Transverse colon (tissue), 4 donors: ENCODE measurements at places on chromosomes 11 and 22. TPM values are rescaled to one million over a fixed set of nuclear protein-coding genes. Genes with fewer than 3 reads are reported as not detected.

DNA sequence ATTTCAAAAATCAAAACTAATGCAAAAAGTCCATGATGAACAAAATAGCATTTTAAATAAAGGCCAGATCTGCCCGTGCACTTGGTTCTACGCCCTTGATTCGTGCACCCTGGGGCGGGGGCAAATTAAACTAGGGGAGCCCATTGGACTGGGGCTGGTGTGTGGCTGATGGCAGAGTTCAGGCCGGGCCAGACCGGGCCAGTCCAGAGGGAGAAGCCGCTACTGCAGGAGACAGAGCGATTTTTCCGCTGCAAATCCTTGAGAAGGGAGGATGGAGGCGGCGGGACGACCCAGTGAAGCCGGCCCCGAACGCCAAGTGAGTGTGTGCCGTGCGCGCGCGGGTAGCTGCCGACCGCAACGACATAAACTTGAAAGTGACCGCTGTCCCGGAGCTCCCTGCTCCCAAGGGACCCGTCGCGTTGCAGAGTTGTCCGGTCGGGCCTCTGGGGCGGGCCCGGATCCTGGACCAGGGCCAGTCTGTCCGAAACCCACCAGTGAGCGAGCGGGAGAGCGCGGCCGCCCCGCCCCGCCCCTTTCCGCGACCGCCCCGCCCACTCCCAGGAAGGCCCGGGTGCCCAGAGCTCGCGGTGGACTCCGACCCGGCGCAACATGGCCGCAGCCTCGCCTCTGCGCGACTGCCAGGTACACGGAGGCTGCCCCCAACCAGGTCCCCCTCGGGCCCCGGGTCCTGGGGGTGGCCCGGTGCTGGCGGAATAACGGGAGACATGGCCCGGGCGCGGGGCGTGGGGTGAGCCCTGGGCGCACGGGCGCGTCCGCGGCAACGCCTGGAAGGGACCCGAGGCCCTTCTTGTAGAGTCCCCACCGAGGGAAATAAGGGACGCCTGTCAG lies at the start of gene TTC38:
Gene TTC38 (plus strand): TSS at position 578 of the 849 bp plus-strand sequence. CDS start 32 bp downstream, at position 610.
- peak; percentile 94 for DNase-seq

DNA sequence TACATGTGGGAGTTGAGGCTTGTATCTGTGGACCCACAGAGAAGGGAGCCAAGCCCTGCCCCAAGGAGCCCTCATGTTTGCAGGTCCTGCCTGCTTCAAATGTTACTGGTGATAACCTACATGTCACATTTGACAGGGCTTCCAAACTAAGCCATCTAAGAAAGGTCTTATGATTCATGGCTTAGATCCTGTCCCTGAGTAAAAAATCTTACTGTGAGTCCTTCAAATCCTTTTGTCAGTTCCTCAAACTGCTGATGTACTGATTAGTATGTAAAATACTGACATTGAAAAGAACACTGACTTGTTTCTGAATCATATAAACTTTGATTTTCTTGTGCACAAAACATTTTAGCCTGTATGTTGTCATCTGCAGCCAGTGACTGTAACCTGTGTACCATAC lies 1.0 kb upstream of the PANX1 start:
- no peak for DNase-seq

DNA sequence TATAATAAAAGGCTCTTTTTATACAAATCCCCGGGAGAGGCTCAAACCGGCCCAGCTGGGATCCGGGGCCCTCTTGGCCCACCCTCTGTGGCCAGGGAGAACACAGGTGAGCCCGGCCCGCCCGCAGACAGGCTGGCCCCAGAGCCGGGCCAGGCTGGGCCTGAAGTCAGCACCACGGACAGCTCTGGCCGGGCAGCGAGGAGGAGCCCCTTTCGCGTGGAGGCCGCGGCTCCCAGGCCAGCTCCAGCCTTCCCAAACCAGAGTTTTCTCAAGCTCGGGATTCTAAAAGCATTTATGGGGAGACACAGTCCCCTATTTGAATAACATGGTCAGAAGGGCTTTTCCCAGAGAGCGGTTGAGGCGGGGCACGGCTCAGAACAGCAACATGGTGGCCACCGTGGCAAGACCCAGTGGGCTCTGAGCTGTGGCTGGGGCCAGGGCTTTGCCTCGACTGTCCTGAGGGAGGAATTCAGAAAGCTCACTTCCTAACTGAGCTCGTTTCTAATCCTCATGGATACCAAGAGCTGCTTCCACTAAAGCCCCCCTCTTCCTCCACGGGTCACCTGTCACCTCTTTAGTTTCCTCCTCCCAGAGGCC lies 115.4 kb downstream of the BRD1 start:
- DNase-seq: no peak

DNA sequence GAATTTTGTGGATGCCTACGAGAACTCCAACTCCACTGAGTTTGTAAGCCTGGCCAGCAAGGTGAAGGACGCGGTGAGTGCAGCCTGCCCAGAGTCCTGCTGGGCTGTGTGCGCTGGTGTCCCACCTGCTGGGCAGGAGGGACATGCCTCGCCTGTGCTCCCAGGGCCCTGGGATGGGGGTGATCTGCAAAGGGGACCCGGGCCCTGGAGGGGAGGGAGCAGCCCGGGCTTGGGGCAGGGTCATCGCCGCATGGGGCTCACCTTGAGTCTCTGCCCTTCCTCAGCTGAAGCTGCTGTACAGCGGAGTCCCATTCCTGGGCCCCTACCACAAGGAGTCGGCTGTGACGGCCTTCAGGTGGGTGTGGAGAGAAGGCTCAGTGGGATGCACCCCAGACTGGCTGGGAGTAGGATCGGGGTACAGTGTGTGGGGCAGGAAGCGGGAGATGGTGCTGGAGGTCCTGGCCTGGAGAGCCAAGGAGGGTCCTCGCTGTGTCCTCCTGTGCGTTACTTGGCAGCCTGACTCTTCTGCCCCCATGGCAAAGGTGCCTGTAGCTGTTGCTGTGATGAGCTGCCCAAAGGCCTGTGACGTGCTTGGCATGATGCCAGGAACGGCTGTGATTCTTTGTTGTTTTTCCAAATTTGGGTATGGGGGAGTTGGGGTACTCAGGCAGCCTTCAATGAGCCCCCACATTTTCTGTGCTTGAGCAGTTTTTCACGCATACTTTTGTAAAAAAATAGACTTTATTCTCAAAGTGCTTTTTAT lies 29.2 kb downstream of the ST14 start:
- no peak for DNase-seq

GRCh38 chr11:34185926-34186841 lies 80.8 kb downstream of the NAT10 start:
- DNase-seq: no peak

DNA sequence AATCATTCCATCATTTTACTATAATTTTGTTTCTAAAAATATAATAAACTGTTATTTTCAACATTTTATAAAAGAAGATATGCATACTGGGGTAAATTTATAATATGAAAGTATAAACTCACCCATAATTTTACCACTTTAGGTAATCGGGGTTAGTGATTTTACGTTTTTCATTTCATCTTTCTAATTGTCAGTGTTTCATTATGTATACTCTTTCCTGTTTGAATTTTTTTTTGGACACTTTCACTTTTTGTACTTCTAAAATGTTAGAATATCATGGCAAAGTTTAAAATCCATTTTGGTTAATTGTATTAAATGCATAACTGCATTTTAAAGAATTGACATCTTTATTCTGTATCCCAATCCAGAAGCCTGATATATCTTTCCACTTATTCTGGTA lies 115.8 kb downstream of the METTL15 start:
- no peak for DNase-seq

GRCh38 chr22:28826921-28827320 lies 26.6 kb upstream of the XBP1 start:
- DNase-seq: no peak

- no peak for DNase-seq
These were observed 1.3 kb downstream of the LRRC51 start for GRCh38 chr11:72081821-72082453.

GRCh38 chr11:7941608-7942007 lies at the start of gene OR10A3:
OR10A3 (minus strand) TSS chr11:7941708; CDS start chr11:7939520, 2,188 bp downstream.
- DNase-seq: no peak

GRCh38 chr11:135002236-135002635 lies 590.2 kb upstream of the B3GAT1 start:
- DNase-seq: no peak

DNA sequence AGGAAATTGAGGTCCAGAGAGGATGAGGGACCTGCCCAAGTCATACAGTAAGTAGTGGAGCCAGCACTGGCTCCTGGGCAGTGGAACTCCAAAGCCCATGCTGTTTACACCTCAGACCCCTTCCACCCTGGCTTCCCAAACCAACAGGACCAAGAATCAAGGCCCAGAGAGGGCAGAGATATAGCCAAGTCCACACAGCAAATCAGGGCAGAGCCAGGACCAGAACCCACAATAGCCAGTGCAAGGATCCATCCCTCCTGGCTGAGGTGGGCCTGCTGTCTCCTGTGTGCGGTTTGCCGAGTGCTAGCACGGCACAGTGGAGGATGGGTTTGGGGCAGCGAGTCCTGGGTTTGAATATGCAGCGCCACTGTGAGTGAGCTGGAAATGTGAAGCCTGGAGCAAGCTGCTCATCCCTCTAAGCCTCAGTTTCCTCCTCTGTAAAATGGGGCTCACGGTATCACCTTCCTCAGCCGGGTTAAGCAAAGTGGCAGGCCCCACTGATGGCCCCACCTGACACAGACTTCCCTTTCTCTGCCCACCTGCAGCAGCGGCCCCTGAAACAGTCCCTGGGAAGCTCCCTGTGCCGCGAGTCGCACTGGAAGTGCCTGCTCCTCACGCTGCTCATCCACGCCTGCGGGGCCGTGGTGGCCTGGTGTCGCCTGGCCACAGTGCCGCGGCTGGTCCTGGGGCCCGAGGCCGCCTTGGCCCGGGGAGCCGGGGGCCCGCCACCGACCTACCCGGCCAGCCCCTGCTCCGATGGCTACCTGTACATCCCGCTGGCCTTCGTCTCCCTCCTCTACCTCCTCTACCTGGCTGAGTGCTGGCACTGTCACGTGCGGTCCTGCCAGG lies 2.3 kb downstream of the TMEM151A start:
- DNase-seq: no peak

DNA sequence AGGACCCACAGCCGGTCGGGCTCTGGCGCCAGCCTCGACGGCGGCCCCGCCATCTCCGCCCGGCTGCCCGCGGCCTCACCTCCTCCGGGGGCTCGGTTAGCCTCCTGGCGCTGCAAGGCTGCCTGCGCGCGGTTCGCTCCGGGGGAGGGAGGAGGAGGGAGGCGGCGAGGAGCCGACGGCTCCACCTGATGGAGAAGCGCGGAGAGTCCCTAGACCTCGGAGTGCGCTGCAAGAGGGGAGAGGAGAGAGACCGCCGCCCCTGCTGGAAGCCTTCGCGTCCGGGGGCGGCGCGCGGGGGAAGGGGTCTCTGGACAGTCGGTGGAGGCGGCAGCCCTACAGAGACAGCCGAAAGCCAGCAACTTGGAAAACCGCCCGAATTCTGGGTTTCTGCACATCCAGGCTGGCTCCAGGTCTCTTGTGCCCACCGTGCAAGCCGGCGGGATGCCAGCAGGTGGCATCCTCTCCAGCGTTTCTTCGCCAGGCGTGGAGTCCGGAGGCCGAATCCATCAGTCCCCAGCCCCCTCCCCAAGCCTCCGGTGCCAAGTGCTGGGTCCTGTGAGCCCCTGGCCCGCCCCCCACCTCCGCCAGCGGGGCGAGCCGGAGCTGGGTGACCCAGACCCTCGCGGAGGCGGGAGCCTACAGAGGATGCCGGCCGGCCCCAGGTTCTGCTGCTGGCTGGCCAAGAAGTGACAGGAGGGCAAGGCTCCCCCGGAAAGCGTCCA lies 2.9 kb upstream of the KIRREL3 start:
- no peak for DNase-seq

- no peak for DNase-seq
These were observed 77.7 kb downstream of the C22orf31 start for GRCh38 chr22:28983788-28984441.

GRCh38 chr11:46382646-46383403 lies 1.4 kb downstream of the MDK start:
- no peak for DNase-seq

- DNase-seq: peak; percentile 44
These were observed 929 bp downstream of the PRDM10 start for GRCh38 chr11:130001461-130002351.

DNA sequence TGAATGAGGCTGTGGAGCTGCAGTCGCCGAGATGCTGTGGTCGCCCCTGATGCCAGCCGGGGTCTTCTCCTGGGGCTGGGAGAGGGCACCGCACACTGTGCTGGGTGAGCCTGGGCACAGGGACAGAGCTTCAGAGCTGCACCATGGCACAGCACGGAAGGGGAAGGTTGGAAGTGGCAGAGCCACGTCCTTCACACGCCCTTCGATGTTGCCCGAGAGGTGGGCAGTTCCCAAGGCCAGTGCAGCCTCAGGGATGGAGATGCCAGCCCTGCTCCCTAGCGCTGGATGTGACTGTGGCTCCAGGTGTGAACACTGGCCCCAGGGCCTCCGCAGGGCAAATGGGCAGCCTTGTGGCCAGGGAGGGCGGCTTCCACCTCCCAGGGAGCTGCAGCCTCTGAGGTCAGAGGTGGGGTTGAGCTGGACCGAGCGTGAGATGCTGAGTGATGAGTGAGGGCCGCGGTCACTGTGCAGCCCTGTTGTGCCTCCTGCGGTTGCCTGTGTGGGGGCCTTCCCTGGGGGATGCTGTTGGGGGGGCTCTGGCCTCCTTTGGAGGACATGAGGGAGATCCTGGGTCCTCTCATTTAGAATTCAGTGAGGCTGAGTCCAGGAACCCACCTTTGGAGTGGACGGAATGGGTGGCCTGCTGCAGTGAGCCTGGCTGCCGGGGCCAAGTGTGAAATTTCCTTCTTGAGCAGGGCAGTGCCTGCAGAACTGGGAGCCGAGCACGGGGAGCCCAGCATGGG lies 1090.0 kb downstream of the BRD1 start:
- no peak for DNase-seq

DNA sequence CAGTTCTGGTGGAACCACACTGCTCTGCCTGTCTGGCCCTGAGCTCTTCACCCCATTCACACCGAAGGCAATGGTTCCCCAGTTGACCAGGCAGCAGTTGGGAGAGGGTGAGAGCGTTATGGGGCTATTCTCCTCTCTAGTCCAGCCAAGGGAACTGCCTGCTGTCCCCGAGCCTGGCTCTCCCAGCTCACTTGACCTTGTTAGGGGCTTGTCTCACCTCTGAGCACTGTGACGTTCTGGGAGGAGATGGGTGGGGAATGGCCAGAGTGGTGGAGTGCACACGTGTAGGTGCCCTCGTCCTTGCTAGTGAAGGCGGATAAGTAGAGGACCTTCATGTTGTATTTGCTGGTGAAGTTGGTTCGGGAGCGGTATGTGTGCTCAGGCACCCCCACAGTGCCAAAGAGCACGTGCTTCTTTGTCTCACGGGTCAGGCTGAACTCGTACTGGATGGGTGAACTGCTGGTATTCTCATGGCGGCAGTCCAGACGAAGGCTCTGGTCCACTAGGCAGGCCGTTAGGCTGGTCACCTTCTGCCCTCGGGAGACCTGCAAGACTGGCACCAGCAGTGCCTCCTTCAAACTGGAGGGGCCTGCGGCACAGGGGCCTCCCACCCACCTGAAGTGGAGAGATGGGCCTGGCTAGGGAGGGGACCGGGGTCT lies 3.0 kb downstream of the THY1 start:
- no peak for DNase-seq

DNA sequence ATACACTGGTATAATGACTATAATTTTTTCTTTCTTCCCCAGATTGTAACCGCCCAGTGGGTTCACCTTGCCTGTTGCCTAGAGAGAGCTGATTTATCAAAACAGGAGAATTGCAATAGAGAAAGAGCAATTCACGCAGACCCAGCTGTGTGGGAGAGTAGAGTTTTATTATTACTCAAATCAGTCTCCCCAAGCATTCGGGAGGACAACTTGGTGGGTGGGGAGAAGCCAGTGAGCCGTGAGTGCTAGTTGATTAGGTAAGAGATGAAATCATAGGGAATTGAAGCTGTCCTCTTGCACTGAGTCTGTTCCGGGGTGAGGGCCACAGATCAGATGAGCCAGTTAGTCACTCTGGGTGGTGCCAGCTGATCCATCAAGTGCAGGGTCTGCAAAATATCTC lies 73.2 kb downstream of the SLC35F2 start:
- no peak for DNase-seq

Gene SCGB1D4
- total RNA-seq: not detected

Gene GGT1
- total RNA-seq: 52.4 TPM

Gene SNRPD3
- 124 TPM for total RNA-seq

Gene TPBGL
- total RNA-seq: not detected

Gene C22orf42
- not detected for total RNA-seq
